ENCODE measurements at places on chromosomes 4 and X.

GRCh38 chrX:48957477-48957826 lies at the start of gene OTUD5:
OTUD5 (minus strand) TSS chrX:48957607; CDS start chrX:48957570, 37 bp downstream.
- peak; percentile 51 for DNase-seq

- DNase-seq = no peak
Measured at GRCh38 chr4:173442223-173442932, 43.5 kb upstream of the SCRG1 start.

DNA sequence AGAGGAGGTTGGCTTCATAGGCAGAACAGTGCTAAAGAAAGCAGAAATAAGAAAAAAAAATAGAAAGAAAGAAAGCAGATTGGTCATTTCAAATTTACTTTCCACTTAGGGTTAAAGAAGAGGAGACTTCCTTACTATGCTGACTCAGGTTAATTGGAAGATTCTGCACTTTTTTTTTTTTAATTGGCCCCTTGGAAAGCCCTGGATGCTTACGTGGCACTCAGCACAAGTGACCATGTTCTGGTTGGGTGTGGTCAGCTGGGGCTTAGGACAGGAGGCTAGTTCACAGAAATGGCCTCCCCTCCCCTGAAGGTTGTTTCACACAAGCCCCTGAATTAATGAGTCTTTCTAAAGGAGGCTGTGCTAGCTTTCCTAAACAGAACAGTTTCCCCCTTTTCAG lies 14.5 kb downstream of the MAGEA9B start:
- DNase-seq = no peak

DNA sequence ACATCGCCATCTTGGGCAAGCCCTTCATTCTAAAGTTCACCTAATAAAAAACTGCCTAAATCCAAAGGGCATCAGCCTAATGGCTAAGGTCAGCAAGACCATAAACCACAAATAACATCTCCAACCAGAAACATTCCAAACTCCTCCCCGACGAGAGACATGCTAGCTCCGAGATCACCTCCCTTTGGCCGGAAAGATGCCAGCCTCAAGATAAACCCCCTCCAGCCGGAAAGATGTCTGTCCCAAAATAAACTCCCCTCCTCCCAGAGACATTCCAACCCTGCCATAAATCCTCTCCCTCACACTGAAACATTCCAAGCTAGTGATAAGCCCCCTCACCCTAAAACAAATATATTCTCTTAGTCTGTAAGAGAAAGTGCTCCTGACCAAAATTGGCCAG lies 13.3 kb upstream of the DYNLT3 start:
- DNase-seq = no peak

GRCh38 chrX:65241059-65241721 lies 264.9 kb upstream of the ZC4H2 start:
- no peak for DNase-seq

- DNase-seq = no peak
Measured at GRCh38 chr4:139054791-139055505, 39.4 kb downstream of the NOCT start.

GRCh38 chr4:98945297-98945850 lies 16.4 kb upstream of the EIF4E start:
- no peak for DNase-seq

All from hypothalamus (tissue), 51 donors.